ENCODE measurements at places on chromosomes 1 and 21.

- DNase-seq = no peak
Observed at GRCh38 chr1:33180226-33180910, 1.5 kb downstream of the TRIM62 start.

GRCh38 chr1:245154429-245155271 is at the start of gene KIF26B:
Gene KIF26B (plus strand): TSS chr1:245154985. CDS start chr1:245155425, 440 bp downstream.
- no peak for DNase-seq

GRCh38 chr1:167674156-167674555 is 44.1 kb downstream of the RCSD1 start:
- DNase-seq = no peak

GRCh38 chr1:34929497-34929852 is at the start of gene DLGAP3:
Gene DLGAP3 (minus strand): TSS chr1:34929650. CDS start chr1:34905383, 24,267 bp downstream.
- no peak for DNase-seq

GRCh38 chr1:30874176-30874575 is 34.4 kb downstream of the SDC3 start:
- no peak for DNase-seq

DNA sequence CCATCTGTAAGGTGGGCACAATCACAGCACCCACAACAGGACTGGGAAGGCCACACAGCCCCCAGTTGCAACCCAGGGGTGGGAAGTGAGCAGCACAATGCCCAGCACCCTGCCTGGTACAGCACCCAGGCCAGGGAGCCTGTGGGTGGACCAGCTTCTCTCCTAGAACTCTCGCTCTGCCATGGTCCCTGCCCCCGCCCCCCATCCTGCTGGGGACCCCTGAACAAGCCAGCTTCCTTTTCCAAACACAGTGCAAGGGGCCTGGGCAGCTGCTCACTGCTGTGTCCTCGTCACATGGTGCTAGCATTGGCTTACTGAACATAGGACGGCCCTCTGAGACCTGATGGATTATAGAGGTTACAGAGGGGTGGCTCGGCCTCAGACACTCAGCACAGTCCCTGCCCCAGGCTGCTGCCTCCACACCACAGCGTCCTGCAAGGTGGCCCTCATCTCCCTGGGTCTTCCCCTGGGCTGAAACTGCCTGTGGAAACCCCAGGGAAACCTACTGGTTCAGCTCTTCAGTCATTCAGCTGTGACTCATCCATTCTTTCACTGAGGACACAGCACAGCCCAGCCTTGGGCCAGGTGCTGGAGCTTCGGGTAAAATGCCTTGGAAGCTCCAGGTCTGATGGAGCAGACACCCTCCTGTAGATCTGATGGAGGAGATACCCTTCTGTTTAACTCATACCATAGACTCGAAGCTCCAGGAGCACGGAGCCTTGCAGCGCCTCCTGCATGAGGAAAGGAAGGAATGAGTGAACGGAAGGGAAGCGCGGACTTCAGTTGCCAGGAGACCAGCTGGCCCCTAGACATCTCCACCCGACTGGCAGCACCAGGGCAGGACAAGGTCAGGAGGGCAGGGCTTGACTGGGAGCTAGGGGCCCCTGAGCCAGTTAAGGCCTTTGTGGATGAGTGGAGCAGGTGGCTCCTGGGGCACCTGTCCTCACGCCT is 8.1 kb upstream of the PRDM16 start:
- DNase-seq = no peak

GRCh38 chr1:51908499-51908898 is 30.0 kb upstream of the NRDC start:
- no peak for DNase-seq

- no peak for DNase-seq
Observed at GRCh38 chr1:180507795-180508724, 5.7 kb upstream of the ACBD6 start.

Measured in HS-27A (cell line).